ENCODE measurements at places on chromosomes 5 and 9.

DNA sequence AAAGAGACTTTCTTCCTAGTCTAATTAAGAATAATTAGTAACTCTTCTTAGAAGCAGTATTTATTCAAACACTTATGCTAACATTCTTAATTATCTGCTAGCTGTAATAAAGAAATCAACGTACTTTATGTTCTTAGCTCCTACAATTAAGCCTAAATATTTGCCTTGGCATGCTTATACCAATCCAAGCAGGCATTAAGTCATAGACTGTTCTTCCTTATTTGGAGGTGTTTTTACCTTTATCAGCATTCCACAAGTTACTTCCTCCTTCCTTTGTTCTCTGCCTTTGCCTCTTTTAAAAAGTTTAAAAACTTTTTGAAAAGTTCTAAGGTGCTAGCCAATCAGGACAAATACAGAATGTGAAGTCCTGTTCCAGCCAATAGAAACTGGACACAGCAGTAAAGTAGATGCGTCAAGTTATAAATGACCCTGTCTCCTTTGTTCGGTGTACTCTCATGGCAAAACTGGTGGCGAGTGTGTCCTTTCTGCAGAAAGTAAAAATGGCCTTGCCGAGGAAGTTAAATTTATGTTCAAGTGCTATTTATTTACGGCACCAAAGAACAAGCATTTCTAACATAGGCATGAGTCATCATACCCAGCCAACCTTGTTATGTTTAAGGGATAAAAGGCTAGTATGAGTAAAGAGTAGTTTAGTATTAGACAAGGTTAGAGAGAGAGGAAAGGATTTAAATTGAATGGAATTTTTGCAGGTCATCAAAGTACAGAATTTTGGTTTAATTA, 58.6 kb downstream of the GPBP1 start:
- DNase-seq, result no peak

DNA sequence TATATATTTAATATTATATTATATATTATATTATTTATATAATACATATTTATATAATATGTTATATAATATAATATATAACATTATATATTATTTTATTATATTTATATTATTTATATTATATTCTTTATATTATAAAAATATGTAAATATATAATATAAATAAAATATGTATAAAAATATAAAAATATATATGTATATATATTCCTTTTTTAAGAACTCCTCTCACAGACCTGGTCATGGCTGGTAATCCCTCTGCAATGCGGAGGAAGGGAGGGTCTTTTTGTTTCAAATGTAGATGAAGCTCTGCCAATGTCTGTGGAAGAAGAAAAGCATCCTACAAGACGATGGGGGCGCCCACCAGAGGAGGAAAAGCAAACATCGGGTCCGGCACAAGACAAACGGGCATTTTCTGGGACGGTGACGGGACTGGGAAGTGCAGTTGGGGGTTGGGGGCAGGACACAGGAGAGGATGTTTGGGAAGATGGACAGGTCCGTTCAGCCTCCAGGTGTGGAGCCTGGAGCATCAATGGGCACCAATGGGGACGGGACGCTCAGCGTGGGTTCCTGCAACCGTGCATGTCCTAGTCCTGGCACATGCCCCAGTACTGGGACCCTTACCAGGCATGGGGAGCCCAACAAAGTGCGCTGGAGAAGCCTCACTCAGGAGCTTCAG, 194.0 kb downstream of the IRX1 start:
- no peak for DNase-seq

DNA sequence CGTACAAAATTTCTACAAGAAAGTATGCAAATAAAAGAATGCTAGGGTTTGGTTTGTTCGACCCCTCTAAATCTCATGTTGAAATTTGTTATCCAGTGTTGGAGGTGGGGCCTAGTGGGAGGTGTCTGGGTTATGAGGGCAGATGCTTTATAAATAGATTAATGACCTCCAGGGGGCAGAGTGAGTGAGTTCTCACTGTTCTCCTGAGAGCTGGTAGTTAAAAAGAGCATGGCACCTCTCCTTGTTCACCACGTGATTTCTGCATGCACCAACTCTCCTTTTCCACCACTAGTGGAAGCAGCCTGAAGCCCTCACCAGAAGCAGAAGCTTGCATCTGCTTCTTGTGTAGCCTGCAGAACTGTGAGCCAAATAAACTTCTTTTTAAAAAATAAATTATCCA, 50.4 kb upstream of the FAM170A start:
- DNase-seq, result peak; percentile 11

GRCh38 chr5:149961186-149961685, 678 bp downstream of the SLC26A2 start:
- no peak for DNase-seq

GRCh38 chr9:34522971-34523797, at the start of gene ENHO:
Gene ENHO, minus strand, starts transcription at chr9:34522990. Its CDS starts 1,295 bp downstream, at chr9:34521695.
- DNase-seq, result peak; percentile 20

DNA sequence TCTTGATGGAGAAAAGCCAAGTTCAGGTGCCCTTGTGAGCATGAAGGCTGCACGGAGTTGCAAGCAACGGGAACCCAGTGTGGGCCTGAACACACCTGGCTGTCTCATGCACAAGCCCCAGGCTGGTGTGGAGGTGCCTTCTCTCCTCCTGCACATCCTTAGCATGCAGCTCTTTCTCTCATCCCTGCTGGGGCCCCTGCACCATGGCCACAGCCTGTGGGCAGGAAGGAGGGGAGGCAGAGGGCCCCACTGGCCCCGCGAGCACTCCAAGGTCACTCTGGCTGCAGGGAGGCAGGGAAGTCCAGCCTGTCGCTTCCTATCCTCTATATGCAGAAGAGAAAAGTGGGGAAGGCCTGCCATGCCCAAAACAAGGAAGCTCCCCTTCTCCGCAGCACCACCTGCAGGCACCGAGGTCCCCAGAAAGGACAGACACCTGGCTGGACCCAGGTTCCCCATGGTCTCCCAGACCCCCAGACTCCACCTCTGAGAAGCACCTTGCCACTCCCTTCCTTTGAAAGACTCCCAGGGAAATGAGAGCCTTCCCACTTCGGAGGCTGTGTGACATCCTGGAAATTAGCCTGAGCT, 18.6 kb downstream of the STKLD1 start:
- no peak for DNase-seq

GRCh38 chr9:2420543-2420942, 201.0 kb upstream of the VLDLR start:
- DNase-seq, result no peak

DNA sequence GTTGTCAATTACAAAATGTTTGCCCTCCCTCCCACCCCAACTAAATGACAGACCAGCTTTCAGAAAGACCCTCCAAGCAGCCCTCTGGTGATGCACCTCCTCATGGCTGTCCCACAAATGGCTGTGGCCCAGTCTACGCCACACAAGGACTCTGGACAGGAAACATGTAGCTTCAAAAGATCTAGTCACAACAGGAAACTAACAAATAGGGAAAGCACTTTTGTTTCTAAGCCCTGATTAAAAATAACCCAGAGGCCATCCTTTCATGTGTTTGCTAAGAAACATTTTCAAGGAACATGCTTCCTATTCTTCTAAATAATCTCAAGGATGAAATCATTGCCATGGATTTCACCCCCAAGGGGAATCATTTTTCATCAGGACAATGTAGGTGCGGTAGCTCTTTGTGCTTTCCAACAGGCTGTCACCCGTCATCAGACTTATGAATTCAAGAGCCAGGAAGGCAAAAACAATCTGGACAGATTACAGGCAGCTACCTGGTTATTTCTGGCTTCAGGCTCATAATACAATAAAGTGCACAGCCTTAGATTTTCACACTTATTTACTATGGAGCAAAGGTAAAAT, 20.1 kb downstream of the PCSK1 start:
- DNase-seq, result no peak

GRCh38 chr5:54547711-54548250, 30.2 kb downstream of the SNX18 start:
- no peak for DNase-seq

GRCh38 chr5:423626-424261, 19.2 kb upstream of the EXOC3 start:
- no peak for DNase-seq

DNA sequence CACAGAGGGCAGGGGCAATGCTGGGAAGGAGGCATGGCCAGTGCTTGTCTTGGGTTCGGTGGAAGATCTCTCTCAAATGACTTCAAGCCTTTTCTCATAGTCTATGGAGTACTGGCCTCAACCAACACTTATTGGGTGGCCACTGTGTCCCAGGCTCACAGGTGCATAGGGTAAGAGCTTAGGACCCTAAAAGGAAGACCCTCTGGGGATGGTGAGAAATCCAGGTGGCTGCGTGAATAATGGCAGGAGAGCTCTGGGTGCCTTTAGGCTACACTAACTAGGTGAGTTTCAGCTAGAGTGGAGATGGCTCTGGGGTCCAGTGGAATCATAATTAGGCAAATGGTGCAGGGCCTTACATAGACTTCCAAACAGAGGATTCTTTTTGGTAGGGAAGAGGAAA, 9.9 kb downstream of the STC2 start:
- no peak for DNase-seq

DNA sequence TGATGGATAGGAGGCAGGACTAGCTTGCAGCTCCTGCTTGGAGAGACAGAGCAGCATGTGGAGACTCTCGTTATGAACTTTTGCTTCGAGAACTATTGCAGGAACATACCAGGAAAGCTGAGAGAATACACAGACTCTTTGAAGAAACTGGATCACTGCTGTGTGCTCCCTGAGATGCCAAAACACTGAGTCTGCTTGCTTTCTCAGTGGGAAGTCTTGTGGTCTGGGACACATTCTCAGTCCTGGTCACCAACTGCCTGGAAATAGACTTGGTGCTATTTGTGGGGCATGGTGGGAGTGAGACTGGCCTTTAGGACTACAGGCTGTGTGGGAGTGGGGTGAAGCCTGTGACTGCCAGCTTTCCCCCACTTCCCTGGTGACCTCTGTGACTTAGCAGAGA, 252.6 kb downstream of the MED10 start:
- DNase-seq, result no peak

DNA sequence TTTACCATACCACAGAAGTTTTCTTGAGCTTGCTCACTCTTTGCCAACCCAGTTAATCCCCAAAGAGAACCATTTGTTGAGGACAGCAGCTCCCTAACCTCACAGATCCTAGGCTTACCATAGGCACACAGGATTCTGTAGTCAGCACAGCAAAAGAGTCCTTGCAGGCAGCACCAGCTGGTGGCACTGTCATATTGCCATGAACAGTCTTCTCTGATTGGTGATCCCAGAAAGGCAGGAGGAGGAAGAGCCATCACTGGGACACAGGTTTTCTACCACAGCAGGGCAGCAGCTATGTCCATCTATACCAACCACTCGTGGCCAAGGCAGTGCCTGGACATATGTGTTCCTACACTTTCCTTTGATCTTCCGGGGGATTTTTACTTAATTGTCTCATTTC, 297.1 kb upstream of the CD180 start:
- DNase-seq, result peak; percentile 39

DNA sequence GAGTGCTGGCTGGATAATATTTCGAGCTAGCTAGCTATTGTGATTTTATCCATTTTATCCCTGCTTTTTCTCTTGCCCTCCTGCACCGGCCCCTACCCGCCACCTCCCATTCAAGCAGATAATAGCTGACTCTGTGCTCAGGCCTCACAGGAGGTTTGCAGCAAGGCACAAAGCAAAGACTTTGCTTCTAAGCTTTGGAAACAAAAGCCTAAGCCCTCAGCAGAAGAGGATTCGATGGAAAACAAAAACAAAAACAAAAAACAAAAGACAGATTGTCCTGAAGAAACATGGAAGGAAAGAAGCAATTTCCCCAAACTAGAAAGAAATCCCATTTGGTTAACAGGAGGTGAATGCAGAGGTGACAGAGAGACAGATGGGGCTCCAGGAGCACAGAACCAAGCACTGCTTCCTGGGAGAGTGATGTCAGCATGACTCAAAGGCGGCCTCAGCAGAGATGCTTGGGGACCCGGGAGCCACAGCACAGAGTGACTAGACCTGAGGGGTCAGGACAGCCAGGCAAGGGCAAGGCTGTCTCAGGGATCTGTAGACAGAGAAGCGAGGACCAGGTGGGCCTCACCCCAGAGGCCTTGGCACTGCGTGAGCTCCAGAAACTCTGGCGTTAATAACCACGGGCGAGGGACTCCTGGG, 28.4 kb downstream of the MTX3 start:
- DNase-seq, result no peak

DNA sequence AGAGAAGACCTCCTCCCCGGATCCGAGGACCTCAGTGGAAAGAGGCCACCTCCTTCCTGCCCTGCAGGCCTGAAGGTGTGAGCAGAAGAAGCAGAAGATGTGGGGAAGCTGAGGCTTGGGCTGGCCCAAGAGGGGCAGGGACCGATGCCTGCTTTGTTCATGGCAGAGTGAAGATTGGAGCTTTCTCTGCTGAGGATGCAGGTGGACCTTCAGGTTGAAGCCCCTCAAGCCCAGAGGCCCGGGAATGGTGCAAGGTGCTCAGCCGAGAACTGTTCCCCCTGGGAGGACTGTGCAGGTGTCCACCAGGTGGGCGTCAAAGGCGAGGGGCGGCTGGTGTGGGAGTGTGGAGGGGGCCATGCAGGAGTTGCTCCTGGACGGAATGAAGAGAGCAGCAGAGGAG, 277.9 kb upstream of the IRX2 start:
- no peak for DNase-seq

DNA sequence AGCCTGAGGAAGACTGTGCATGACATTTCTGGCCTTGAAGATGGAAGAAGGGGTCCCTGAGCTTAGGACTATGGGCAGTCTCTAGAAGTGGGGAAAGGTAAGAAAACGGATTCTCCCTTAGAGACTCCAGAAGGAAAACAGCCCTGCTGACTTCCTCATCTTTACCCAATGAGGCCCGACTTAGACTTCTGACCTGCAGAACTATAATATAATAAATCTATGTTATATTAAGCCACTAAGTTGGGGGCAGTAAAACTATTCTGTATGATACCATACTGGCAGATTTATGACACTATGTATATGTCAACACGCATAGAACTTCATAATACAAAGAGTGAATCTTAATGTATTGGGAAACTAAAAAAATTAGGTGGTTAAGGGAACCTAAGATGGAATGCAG, 422.0 kb downstream of the PLK2 start:
- DNase-seq, result no peak

DNA sequence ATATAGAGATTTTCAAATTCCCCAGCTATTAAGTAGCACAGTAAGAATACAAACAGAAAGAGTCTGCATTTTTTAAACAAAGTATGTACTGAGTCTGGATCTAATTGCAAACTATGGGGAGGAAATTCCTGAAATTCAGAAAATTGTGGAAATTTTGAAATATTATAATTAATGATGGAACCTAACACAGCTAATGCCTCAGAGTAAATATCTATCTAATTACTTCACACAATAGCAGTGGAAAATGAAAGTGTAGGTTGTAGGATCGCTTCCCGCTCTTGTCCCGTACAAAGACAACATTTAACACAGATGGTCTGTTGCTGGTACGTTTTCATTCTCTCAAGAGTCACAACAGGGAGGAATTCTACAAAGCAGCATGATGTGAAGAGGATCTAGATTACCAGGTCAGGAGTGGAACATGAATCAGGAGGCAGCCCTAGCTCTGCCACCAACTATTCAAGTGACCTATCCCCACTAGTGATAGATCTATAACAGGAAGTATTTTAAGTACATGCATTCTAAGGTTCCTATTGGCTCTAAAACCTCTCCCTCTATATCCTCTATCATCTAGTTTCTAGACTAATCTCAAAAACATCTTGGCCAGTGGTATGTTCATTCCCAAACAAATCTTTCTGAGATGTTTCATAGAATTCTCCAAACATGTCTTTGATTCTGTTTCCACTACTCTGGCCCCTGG, 58.9 kb upstream of the GRAMD2B start:
- DNase-seq, result no peak

Data from SHP77 treated with DMSO at 0.1 percent for 48 hours (cell line).